ENCODE measurements at places on chromosomes 4 and X. TPM values are rescaled to one million over a fixed set of nuclear protein-coding genes. Genes with fewer than 3 reads are reported as not detected.

UCHL1 gene
- 7.5 TPM for total RNA-seq

SMPX gene
- total RNA-seq = not detected

ASB11 gene
- total RNA-seq = not detected

ARHGEF6 gene
- total RNA-seq = 0.07 TPM

NPY2R gene
- not detected for total RNA-seq

GYPB gene
- not detected for total RNA-seq

OTC gene
- not detected for total RNA-seq

ITM2A gene
- 13.7 TPM for total RNA-seq
